Sigmoid colon (tissue), 7 donors: ENCODE measurements at places on chromosomes 12 and 14.
A peak's percentile ranks its signal among the peaks of the same experiment; 100 is the strongest.

- no peaks in the 10 kb centered on the region for H3K27me3 ChIP-seq
- H3K4me1 ChIP-seq: no peaks in the 10 kb centered on the region
- H3K27ac ChIP-seq: peak overlapping the region; percentile 69
- no peak overlapping the region for H3K4me3 ChIP-seq
- peaks cover 11% of the 10 kb centered on the region for H3K36me3 ChIP-seq
Observed at GRCh38 chr12:53172352-53172751, 8.2 kb upstream of the ZNF740 start.

GRCh38 chr12:25979563-25979962 is 21.1 kb downstream of the RASSF8 start:
- H3K4me3 ChIP-seq: no peak overlapping the region
- no peak for DNase-seq
- peaks cover 88% of the 10 kb centered on the region for H3K4me1 ChIP-seq
- H3K27ac ChIP-seq: peak overlapping the region; percentile 5

- H3K4me3 ChIP-seq: no peak overlapping the region
- no peaks in the 10 kb centered on the region for H3K36me3 ChIP-seq
- H3K4me1 ChIP-seq: peaks cover 20% of the 10 kb centered on the region
- peak overlapping the region; percentile 27 for H3K27ac ChIP-seq
- no peak for DNase-seq
Observed at GRCh38 chr14:33917661-33918060, 33.2 kb downstream of the EGLN3 start.

- peak within 1 kb of the TSS; percentile 52 for H3K4me3 ChIP-seq
- no peaks in the 10 kb centered on the region for H3K36me3 ChIP-seq
- H3K27me3 ChIP-seq: peaks cover 31% of the 10 kb centered on the region
- peak; percentile 97 for DNase-seq
- peaks cover 28% of the 10 kb centered on the region for H3K4me1 ChIP-seq
- peak within 1 kb of the TSS; percentile 87 for H3K27ac ChIP-seq
Observed at GRCh38 chr12:114684098-114684869, at the start of gene TBX3. Gene TBX3, minus strand, starts transcription at chr12:114684175. Its CDS starts 975 bp downstream, at chr12:114683200.

DNA sequence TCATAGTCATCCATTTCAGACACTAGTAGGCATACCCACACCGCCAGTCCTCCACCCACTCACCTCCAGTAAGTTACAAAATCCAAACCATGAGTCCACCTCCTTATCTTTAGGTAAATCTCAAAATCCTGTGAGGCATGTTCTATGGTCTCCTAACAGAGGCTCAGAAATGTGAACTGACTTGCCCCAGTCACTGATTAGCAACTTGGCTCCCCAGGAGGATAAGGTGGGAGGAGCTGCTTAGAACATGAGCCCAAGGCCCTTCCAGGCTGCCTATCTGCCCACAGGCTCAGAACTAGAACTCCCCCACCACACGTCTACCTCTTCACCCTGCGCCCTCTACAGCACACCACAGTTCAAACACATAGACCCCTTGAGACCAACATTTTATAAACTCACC is 19.9 kb downstream of the SETD3 start:
- H3K27me3 ChIP-seq: no peaks in the 10 kb centered on the region
- no peak overlapping the region for H3K27ac ChIP-seq
- peaks cover 6% of the 10 kb centered on the region for H3K4me1 ChIP-seq
- no peak for DNase-seq
- no peak overlapping the region for H3K4me3 ChIP-seq

GRCh38 chr12:119207063-119207560 is 28.4 kb downstream of the HSPB8 start:
- no peak overlapping the region for H3K4me3 ChIP-seq
- H3K4me1 ChIP-seq: peaks cover 56% of the 10 kb centered on the region
- no peaks in the 10 kb centered on the region for H3K36me3 ChIP-seq
- H3K27ac ChIP-seq: peak overlapping the region; percentile 70
- DNase-seq: no peak

GRCh38 chr12:52010152-52010622 is 3.4 kb downstream of the TAMALIN start:
- peaks cover 29% of the 10 kb centered on the region for H3K27me3 ChIP-seq
- peak; percentile 94 for DNase-seq
- H3K27ac ChIP-seq: peak overlapping the region; percentile 82
- H3K4me3 ChIP-seq: peak overlapping the region; percentile 4
- H3K36me3 ChIP-seq: peaks cover 4% of the 10 kb centered on the region

DNA sequence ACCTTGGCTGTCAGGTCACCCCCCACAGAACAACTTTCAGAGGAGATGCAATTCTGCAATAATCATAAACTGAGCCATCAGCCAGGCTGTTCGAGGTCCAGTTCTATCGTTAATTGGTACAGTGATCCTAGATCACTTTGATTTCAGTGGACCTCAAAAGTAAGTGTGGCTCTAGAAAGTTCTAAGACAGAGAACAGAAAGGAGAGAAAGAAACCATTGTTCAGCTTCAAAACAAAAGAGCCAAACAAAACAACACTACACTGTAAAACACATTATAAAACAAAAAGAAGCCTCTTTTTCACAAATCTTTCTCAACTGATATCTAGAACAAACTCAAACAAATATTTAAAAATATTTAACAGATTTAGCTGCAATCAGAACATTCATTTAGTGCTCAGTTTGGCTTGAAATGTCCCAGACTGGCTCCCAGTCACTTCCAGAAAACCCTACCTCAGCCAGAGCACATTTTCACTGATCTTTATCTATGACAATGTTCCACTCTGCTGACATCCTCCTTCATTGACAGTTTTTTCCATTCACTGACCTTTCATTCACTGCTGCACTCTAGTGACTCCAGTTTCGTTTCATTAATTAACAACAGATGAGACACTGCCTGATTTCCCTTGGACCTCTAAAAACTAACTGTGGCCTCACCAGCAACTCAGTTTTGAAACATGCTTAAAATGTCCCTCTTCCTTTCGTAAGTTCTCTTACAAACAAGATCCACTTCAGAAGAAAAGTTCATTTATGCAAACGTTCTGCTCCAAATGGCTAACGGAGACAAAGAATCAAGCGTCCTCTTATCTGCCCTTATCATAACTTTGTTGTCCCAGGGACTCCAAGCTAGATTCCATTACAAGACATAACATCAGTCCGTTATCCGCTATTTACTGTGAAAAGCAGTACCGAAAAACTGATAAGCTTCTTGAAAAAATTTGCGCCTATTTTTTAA is 56.8 kb downstream of the DUSP16 start:
- H3K4me3 ChIP-seq: no peak overlapping the region
- H3K36me3 ChIP-seq: no peaks in the 10 kb centered on the region
- no peak for DNase-seq
- H3K4me1 ChIP-seq: no peaks in the 10 kb centered on the region

DNA sequence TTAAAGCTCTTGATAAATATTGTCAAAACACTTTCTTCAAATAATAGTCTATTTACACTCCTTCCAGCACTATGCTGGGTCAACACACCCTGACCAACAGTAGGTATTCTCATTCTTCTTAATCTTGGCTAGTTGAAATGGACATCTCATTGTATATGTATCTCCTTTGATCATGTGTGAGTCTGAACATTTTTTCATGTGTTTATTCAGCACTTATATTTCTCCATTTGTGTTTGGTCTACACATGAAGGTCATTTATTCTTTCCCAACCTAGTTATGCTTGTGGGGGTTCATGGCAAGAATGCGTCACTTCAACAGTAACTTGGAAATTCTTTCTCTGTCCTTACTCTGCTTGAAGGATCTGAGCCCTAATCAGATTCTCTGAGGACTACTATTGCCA is 133.1 kb upstream of the ARID2 start:
- no peaks in the 10 kb centered on the region for H3K36me3 ChIP-seq
- no peak overlapping the region for H3K4me3 ChIP-seq
- H3K27ac ChIP-seq: no peak overlapping the region
- DNase-seq: no peak

DNA sequence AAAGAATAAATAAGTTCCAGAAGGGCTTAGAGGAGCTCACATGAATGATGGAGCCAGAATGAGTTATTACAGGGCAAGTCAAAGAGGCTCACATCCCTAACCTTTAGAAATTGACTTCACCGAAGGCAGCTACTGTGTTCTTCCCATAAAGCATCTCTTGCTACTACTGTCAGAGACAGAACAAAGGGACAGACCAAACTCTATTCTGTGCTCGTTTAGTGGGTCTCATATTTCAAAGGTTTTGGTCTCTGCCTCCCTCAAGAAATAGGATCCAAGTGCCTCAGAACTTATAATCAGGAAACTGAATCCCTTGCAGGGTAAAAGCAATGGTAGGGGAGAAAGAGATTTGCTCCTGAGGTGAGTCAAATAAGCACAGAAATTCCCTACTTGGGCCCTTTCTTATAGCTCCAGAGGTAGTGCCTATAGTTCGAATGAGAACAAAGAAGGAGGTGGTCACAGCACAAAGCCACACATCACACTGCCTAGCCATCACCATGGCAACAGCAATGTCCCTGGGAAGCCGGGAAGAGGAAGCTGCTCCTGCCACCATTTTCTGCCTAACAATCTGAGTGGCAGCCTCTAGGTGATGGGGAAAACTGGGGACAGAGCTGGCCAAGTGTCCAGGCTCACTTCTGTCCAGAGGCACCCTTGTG is 294.9 kb downstream of the FOXN3 start:
- no peaks in the 10 kb centered on the region for H3K36me3 ChIP-seq
- no peaks in the 10 kb centered on the region for H3K27me3 ChIP-seq
- no peak overlapping the region for H3K4me3 ChIP-seq
- H3K4me1 ChIP-seq: no peaks in the 10 kb centered on the region
- no peak overlapping the region for H3K27ac ChIP-seq
